ENCODE measurements at places on chromosomes 5 and 9.

- no peak for DNase-seq
These were observed 411.2 kb upstream of the SLC30A5 start for GRCh38 chr5:68682400-68683160.

- no peak for DNase-seq
These were observed 78.4 kb downstream of the SEMA5A start for GRCh38 chr5:9467199-9468059.

GRCh38 chr9:116179568-116179967 is 26.0 kb downstream of the PAPPA start:
- no peak for DNase-seq

DNA sequence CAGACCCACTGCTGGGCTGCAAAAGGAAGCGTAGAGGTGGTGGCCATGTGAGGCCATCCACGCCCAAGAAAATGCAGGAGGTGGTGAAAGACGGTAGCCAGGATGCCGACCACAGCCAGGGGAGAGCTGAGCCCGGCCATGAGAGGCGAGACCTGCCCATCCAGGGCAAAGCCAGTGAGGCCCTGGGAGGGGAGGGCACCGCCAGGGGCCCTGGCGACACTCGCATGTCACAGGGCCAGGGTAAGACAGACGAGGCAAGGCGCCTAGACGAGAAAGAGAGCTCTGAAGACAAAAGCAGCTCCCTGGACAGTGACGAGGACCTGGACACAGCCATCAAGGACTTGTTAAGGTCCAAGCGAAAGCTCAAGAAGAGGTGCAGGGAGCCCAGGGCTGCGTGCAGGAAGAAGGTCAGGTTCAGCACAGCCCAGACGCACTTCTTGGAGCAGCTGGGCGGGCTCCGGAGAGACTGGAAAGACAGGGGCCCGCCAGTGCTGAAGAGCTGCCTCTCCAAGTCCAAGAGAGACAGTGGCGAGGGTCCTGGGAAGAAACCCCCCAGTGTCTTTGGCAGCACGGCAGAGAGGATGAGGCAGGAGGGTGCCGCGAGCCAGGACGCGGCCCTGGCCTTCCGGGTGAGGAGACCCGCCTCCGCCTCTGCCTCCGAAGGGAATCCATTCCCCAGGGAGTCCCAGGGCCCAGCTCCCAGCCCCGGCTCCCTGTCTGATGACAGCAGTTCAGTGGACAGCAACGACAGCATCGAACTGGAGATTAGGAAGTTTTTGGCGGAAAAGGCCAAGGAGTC is 6.9 kb downstream of the PPP1R26 start:
- DNase-seq = no peak

DNA sequence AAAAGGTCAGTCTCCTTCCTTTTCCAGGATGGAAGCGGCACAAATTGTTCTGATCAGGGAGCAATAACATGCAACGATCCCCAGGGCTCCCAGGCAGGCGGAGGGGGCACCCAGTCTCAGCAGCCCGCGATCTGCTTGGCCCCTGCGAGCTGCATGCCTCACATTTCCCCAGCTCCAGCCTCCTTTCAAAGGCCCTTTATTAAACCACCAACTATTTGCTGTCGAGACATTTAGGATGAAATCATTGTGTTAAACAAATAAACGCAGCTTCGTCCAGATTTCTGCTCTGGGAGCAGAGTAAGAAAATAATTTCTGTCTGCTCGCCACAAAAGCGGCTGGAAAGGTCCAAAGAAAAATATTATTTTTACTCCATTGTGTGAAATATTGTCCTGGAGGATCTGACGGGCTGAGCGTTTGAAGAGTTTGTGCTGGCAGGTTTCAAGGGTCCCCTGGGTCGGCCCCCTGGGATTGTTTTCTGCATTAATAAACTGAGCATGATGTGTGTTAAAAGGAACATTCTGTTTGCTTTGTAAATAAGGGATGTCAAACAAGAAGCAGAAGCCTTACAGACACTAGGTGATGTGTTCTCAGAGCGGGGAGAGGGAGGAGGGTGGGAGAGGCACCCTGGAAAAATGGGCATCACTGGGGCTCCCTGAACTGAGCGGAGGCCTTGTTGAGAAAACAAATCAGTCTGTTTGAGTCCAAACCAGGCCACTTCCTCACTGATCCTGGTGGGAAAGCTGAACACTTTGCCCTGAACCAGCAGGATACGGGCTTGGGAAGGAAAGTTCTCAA is 110.1 kb downstream of the FOXD1 start:
- no peak for DNase-seq

- DNase-seq = no peak
These were observed 18.7 kb upstream of the GRPEL2 start for GRCh38 chr5:149326611-149327010.

GRCh38 chr5:52378237-52378636 is 409.5 kb upstream of the ITGA1 start:
- no peak for DNase-seq

GRCh38 chr9:83688921-83689320 is 18.8 kb downstream of the UBQLN1 start:
- DNase-seq = no peak

- peak; percentile 51 for DNase-seq
These were observed 6.1 kb upstream of the ZNF79 start for GRCh38 chr9:127418037-127418471.

- DNase-seq = no peak
These were observed 31.3 kb upstream of the GRIA1 start for GRCh38 chr5:153459051-153459743.

- no peak for DNase-seq
These were observed 46.0 kb downstream of the SLC44A1 start for GRCh38 chr9:105290418-105290817.

DNA sequence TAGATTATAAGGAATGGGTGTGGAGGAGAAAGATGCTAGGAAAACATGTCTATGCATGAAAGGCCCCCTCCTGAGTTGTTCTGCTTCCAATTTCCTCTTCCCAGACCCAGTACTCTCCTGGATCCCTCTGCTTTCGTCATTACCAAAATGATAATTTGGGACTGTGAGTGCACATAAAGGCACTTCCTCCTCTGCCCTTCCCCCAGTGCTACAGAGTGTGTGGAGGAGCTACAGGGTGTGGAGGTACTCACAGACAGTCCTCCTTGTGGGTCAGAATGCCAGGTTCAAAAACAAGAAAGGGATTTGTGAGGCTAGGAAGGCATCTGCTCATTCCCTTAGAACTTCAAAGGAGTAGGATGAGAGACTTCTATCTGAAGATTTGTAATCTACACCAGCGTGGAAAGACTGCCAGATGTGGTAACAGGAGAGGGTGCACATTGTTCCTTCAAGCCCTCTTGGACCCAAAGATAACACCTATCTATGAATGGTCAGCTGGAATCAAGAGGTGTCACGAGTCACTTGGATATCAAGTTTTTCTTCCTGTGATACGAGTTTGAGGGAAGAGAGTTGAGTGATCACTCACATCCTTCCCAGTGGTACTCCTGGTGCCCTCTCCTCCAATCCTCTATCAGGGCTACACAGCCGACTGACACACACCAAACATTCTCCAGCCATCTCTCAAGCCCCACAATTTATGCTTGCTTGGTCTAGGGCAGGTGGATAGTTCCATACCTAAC is 201.1 kb downstream of the EPB41L4A start:
- no peak for DNase-seq

GRCh38 chr5:171749365-171749764 is 36.3 kb upstream of the SMIM23 start:
- no peak for DNase-seq

- no peak for DNase-seq
These were observed 218.1 kb downstream of the TRIM32 start for GRCh38 chr9:116905171-116905588.

DNA sequence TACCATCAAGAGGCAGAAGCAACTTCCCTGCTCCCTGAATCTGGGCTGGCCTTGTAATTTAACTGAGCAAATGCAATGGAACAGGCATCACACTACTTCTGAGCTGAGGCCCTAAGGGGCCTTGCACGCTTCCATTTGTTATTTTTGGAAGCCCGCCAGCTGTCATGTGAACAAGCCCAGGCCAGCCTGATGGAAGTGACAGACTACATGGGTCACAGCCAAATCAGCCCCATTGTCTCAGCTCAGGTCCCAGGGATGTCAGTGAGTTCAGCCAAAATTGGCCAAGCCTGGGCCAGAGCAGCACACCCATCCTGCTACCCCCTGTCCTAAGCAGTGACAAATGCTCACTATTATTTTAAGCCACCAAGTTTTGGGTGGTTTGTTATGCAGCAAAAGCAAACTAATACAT is 72.8 kb downstream of the PRRT1B start:
- no peak for DNase-seq

GRCh38 chr5:67308988-67309688 is 112.5 kb upstream of the CD180 start:
- no peak for DNase-seq

- no peak for DNase-seq
These were observed 128.6 kb upstream of the GRHPR start for GRCh38 chr9:37293664-37294524.

DNA sequence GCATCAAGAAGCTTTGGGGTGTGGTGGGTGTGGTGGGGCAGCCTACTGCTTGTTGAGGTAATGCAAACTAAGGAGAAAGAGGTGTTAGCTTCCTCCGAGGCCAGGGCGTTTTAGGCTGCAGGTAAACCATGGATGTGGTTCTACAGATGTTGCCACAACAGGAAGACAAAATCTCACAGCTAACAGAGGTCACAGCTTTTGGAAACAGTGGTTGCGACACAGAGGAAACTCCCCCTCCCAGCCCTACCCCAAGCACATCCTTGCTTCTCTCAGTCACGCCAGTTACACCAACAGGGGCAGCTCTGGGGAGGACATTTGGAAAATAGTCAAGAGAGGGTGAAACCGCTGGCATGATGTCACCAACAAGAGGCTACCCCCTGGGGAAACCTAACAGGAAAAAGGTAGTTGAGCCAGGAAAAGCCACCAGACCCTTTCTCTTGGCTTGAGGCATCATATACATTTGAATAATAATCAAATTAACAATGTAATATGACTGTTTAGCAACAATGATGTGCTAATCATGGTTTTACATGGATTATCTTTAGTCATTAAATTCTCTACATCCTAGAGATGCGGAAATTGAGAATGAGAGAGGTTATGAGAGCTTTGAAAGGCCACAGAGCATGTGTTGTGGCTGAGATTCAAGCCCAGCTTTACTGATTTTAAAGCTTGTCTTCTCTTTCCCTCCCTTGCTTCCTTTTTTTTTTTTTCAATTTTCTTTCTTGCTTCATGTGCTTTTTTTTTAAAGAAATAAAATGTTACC is 82.2 kb upstream of the IL12B start:
- DNase-seq = peak; percentile 62

- no peak for DNase-seq
These were observed 79.9 kb downstream of the ACER2 start for GRCh38 chr9:19488721-19489120.

DNA sequence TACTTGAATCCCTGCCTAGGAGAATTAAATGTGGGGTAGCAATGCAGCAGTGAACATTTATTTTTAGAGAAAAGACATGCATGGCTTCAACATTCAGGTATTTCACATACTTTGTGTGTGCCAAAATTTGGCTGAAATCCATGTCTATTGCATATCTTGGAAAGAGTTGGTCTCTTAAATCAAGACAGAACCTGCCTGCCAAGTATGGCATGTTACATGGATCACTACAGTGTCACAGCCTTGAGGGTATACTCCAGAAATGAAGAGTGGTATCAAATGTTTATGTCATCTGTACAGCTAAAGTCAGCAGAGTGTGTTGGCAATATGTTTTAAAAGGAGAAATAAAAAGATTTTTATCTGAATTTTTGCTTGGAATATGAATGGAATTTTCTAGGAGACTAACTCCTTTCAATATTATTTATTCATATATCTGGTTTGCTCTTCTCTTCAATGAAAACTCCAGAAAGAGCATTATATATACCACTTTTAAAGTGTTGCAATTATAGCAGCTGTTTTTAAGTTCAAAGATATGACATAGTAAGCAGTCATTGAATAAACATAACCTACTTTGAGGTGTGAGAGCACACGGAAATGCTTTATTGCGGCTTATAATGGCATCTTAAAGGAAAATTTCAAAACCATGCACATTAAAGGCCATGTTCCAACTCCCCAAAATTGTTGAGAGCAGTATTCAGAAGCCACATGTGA is 95.4 kb upstream of the MINAR2 start:
- no peak for DNase-seq

DNA sequence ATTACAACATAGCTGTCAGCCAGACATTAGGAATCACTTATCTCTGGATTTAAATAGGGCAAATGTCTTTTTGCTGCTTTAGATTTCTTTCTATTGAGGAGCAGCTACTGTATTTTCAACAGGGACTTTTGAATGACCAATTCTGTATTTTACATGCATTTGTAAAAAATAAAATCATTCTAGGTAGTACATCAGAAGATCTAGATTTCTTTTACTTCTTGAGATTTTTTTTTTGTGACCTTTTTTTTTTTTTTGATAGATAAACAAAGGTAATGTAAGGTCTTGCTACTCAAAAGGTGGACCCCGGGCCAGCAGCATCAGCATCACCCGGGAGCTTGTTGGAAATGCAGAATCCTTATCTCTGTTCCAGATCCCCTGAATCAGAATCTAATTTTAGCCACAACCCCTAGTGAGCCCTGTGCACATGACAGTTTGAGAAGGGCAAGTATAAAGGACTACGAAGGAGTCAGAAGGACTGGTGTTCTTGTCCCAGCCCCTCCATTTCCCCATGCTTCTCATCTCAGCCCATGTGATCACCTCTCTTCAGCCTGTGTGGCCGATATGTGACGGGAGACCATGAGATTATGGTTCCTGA is 37.7 kb upstream of the CKMT2 start:
- DNase-seq = no peak

GRCh38 chr5:1495525-1495897 is 28.2 kb downstream of the LPCAT1 start:
- no peak for DNase-seq

DNA sequence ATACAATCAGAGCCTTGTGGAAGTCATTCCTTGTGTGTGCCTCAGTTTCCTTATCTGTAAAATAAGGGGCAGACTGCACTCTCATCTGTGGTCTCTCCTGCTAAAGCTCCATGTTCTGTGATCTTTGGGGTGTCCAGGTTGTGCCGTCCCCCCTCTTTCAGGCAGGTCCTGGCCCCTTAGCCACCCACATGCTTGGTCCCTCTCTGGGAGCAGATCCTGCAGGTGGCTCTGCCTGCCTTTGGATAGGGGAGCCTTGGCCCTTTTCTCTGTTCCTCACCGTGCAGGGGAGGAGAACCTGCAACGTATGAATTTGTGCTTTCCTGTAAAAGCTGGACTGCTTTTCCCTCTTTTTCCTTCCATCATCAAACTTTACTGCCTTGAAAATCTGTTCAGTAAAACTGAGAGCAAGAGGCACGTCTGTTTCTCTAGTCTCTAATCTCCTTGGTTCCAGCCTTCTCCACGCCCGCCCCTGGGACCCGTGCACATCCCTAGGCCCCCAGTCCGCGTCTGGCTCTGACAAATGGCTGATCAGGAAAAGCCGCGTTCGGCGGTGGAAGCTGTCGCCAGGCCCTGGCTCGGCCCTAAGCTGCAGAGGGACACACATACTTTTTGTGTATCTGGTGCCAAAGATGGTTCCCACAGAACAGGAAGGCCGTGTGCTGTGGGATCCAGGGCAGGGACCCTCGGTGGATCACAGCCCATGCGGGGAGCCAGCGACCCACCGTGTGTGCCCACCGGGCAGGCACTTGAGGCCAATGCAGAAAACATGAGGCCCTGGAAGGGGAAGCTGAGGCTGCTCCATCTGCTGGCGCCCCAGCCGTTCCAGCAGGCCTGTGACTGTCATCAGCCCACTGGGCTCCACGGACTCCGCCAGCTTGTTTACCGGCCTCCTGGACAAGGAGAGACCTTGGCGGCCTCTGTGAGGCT is 43.4 kb upstream of the COL5A1 start:
- DNase-seq = no peak

- no peak for DNase-seq
These were observed 504.5 kb downstream of the NFIB start for GRCh38 chr9:13809401-13809800.

GRCh38 chr9:135491764-135492163 is 8.7 kb upstream of the MRPS2 start:
- DNase-seq = no peak

- no peak for DNase-seq
These were observed 317.6 kb downstream of the CWC27 start for GRCh38 chr5:65086234-65086890.
